Stimulated activated CD8-positive, alpha-beta memory T cell treated with anti-CD3 and anti-CD28 coated beads, Interleukin-15, amount 100 ng/mL, for 4 hours (primary cell): ENCODE measurements at places on chromosomes 4 and X.

DNA sequence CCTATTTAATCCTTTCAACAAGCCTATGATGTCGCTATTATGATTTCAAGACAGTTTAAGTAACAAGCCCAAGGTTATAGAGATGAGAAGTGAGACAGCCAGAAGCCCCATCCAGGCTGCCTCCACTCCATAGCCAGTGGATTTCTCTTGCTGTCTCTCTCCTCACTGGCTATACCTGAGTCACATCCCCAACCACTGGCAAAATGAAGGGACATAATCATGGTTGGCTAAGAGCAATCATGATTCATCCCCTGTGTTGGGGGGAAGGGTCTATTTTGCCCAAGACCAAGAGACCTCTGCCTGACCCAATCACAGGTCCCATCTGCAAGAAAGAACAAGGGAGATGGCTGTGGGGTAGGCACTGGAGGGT lies 334.9 kb upstream of the GATB start:
- DNase-seq = no peak

- no peak for DNase-seq
Observed at GRCh38 chr4:89303814-89304388, 3.7 kb downstream of the GPRIN3 start.

- DNase-seq = no peak
Observed at GRCh38 chr4:122541996-122542395, 78.9 kb downstream of the IL21 start.

- DNase-seq = no peak
Observed at GRCh38 chrX:13690836-13691235, 1.9 kb downstream of the RAB9A start.

DNA sequence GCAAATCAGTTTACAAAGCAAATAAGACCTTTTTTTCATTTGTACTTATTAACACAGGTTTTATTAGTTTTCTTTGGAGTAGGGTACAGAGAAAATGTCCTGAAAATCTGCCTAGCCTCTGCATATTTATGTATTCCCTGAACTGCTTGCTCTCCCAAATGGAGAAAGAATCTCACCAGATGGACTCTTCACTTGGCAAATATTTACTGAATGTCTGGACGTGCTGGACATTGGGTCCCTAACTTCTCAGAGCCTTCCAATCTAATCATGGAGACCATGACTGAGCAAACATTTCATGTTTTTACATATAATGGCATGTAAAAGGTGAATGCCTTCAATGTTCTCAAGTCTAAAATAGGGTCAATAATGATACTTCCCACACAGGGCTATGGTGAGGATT lies 126.0 kb downstream of the CHRDL1 start:
- DNase-seq = no peak

- DNase-seq = no peak
Observed at GRCh38 chr4:138910195-138910913, 105.2 kb upstream of the NOCT start.

- DNase-seq = no peak
Observed at GRCh38 chr4:4397441-4397819, 10.5 kb downstream of the NSG1 start.

DNA sequence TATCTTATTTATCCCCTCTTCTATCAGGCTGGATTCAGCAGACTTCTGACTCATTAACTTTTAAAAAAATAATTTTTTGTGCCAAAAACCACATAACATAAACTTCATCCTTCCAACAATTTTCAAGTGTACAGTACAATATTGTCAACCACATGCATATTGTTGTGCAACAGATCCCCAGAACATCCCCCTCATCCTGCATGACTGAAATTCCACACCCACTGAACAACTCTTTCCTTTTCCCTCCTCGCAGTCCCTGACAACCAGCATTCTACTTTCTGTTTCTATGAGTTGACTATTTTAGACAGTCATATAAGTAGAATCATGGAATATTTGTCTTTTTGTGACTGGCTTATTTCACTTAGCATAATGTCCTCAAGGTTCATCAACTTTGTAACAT lies 2.2 kb upstream of the MID2 start:
- no peak for DNase-seq

DNA sequence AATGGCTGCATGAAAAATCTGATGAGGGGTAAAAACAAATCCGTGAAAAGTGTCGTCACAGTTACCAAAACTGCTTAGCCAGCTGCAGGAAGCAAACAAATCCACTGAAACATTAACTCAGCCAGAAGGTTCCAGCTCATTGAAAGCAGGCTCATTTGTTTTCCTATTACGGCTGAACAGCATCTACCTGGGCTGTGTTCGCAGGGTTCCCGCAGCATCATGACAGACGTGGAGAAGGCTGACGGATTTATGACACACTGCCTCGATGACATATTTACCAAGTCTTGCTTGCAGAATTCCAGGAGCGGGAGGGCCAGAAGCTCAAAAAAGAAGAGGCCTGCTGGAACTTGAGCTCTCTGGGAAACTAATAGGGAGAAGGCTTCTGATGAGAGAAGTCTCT lies 781.1 kb downstream of the RAB28 start:
- no peak for DNase-seq

DNA sequence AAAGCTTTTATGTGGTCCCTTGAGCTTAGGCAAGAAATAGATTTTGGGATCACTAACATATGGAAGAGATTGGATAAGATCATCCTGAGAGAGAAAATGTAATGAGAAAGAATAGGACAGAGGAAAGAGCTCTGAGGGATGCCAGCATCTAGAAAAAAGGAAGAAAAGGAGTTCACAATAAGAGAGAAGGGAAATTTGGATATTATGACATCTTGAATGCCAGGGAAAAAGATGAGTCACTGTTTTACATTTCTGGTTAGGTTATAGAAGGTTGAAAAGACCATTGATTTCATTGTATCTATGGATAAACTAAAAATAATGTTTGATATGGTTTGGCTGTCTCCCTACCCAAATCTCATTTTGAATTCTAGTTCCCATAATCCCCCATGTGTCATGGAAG lies 208.5 kb downstream of the MAD2L1 start:
- DNase-seq = no peak

DNA sequence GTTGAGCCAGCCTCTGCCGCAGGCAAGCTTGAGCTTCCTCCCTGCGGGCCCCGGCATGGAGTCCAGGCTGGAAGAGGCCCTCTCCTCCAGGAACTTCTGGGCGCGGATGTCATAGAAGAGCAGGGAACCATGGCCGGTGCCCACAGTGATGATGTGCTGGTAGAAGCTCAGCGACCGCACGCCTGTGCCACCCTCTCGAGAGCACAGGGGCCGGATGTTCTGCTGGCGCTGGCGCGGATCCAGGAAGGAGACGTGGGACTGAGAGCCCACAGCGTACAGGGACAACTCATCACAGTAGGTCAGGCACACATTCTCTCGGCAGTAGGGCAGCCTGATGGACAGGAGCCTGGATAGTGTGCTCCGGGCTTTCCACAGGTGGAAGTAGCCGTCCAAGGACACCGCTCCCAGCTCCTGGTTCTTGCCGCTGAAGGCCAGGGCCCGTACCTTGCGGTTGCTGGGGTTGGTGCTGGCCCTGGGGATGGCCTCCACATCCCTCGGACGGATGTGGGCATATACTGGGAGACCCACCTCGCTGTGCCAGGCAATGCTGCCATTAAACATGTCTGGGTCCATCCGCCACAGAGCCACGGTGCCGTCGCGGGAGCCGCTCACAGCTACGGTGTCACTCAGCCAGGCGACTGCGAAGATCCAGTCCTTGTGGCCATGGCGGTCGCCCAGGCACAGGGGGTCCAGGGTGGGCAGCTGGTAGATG lies 1.2 kb downstream of the DCAF12L2 start:
- DNase-seq = no peak

- DNase-seq = no peak
Observed at GRCh38 chr4:114941503-114941902, 171.9 kb downstream of the NDST4 start.

DNA sequence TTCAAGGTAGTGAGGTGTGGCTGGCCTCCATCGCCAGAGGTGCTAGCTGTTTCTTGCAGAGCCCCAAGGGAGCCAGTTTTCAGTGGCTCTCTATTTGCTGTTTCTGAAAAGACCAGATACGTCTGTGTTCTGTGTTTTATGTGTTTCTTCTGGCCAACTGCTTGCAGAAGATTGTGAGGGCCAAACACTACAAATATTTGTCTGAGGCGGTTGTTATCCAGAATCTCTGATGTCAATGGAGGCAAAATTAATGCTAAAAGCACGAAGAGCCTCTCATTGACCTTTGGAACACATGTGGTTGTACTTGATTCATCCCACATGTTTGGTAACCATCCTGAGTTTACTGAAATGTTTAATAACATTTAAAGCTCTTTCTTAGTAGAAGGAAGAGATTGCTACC lies 113.9 kb downstream of the CT47B1 start:
- DNase-seq = no peak

DNA sequence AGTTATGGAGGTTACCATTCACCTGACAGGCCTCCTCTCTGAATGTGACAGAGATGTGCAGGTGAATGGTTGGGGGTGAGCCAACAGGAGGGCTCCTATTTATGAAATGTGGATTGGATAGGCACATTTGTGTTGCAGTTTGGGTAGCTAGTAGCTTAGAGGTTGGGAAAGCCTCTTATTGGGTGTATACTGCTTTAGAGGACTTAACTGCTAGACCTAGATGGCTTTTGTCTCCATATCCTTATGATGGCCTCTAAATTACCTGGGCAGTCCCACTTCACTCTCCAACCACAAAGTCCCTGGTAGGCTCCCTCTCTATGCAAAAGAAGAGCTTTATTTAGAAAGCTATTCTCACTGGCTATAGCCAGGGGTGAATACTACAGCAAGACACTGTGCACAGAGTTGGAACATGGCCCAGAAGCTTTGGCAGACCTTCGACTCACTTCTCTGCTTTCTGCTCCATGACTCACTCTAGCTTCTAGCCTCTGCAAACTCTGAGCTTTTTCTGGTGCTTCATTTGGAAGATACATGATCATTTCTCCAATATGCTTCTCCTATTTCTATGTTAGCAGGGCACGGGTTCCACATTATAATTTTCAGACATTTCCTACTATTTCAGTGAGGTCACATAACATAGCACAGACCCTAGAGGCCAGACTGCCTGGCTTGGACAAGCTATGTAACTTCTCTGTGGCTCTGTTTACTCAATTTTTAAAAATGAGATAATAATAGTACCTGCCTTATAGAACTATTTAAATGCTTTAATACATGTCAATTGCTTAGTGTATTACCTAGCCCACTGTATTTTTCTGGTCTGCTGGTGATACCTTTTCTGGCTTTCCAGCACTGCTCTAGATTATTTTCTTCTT lies 6.0 kb upstream of the VGLL1 start:
- no peak for DNase-seq
